ENCODE measurements at places on chromosomes 6 and 20. TPM values are rescaled to one million over a fixed set of nuclear protein-coding genes. Genes with fewer than 3 reads are reported as not detected.

DNA sequence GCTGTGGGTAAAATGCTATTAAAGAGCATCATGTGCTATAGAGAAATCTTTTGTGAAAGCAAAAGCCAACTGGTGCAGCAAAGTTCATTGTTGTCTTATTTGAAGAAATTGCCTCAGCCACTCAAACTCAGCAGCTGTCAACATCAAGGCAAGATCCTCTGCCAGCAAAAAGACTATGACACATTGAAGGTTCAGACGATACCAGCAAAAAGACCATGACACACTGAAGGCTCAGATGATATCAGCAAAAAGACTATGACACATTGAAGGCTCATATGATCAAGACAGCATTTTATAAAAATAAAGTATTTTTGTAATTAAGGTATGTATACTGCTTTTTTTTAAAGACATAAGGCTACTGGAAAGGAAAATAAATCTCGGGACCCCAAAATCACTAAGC lies 118.4 kb upstream of the RUNX2 start:
- H3K4me1 ChIP-seq = no peaks in the 10 kb centered on the region
- no peaks in the 10 kb centered on the region for H3K36me3 ChIP-seq
- H3K4me3 ChIP-seq = no peak overlapping the region
- DNase-seq = no peak

DNA sequence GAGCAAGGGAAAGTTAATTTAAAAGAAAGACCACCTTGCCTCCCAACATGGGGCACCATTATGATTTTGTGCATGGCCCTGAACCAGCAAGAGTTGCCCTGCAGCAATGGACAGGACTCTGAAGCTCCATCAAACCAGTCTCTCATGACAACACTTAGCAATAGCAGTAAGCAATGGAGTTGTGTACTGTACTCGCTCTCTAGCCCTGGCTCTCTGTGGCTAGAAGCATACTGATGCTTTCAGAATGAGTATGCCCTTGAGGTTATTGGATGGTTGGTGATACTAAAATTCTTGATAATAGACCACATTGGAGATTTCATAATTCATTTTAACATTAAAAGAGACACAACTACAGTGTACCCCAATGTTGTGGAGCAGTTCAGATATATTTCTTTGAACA lies 23.2 kb upstream of the LMBRD1 start:
- no peaks in the 10 kb centered on the region for H3K27me3 ChIP-seq
- no peak overlapping the region for H3K27ac ChIP-seq
- no peak overlapping the region for H3K4me3 ChIP-seq
- H3K4me1 ChIP-seq = no peaks in the 10 kb centered on the region
- no peaks in the 10 kb centered on the region for H3K36me3 ChIP-seq
- no peak for DNase-seq

DNA sequence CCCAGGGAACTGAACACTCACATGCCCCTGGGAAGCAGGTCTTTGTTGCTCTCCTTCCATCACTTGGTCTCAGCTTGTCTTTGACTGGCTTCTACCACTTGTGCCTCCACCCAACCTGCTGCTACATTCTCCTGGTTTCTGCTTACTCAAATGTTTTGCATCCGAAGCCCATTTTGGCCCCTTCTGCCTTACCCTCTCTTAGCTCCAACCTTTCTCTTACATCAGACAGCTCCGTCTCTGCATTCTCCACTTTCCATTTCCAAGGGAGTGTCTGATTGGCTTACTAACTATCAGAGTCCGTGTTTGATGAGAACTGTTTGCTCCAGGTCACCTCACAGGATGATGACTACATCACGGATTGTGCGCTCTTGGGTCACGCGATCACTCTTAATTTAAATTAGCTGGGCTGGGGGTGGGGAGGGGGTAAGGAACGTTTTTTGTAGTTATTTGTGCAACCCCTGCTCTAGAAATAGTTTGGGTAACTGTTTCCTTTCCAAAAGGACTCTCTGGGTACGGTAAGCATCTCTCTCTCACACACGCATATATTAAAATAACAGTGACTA lies 844 bp upstream of the ABRACL start:
- H3K36me3 ChIP-seq = no peaks in the 10 kb centered on the region
- H3K4me3 ChIP-seq = peak overlapping the region; percentile 84
- H3K27ac ChIP-seq = peak overlapping the region; percentile 87

DNA sequence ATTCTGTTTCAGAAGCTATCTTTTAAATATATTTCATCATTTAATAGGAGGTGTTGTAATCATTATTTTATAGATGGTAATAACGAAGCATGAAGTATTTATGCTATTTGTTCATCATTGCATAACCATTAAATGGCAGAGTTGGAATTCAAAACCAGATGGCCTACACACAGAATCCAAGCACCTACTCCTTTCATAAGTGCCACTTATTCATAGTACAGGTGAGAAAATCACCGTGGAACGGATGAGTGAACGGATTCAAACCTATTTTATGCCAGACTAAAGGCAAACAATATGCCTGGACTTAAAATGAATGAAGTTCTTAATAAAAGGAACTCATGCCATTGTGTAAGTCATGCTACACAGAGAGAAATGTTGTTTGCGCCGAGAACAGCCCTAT lies 397.9 kb upstream of the ADGRB3 start:
- no peaks in the 10 kb centered on the region for H3K27me3 ChIP-seq
- no peaks in the 10 kb centered on the region for H3K4me1 ChIP-seq
- H3K36me3 ChIP-seq = no peaks in the 10 kb centered on the region
- DNase-seq = no peak
- H3K27ac ChIP-seq = no peak overlapping the region
- no peak overlapping the region for H3K4me3 ChIP-seq

DNA sequence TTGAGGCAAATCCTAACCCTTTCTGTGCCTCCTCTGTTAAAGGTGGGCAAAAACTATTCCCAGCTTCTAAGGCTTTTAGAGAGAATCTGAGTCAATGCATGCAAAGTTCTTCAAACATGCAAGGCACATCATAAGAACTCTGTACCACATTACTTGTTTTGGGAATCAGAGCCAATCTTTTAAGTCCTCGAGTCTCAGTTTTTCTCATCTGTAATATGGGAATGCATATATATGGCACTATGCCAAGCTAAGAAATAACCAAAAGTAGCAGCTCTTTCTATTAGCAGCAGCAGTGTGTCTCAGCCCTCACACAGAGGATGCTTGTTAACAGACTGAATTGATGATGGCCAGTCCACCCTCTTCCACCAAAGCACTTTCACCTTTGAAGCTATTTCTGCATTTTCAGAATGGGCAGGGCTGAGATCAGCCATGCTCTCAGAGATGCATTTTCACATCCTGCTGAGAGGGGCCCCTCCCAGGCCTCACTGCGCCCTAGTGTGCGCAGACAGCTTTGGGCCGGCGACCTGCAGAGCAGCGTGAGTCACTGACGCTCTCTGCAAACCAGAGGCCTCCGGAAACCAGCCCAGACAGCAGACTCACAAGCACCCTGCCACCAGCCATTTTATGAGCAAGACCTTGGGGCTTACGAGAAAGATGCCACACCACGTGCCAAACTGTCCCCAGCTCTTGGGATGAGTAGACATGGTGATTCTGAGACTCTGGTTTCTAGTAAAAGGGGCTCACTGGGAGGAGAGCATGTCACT lies 138.0 kb downstream of the NFATC2 start:
- no peak for DNase-seq
- no peaks in the 10 kb centered on the region for H3K4me1 ChIP-seq
- no peak overlapping the region for H3K4me3 ChIP-seq
- no peaks in the 10 kb centered on the region for H3K27me3 ChIP-seq
- H3K36me3 ChIP-seq = no peaks in the 10 kb centered on the region

DNA sequence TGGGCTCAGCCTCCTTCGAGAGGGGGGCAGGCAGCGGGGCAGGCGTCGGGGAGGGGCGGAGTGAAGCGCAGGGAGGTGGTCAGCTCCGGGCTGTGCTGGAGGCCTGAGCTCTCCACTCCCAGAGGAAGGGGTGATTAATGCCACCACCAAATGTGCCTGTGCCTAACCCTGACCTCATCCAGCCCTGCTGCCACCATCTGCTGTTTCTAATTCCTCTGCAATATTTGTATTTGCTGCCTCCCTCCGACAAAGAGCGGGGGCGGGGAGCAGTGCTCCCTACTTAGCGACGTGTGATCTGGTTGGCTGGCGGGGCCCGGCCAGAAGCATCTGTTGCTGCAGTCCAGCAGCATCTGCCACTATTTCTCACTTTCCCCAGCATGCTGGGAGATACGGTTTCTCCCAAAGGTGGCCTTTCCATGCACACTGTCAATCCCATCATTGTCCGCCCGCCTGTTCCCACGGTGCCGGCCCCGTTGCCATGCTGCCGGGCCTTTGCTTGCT lies 47.0 kb downstream of the DLL1 start:
- DNase-seq = no peak
- no peak overlapping the region for H3K27ac ChIP-seq
- no peaks in the 10 kb centered on the region for H3K36me3 ChIP-seq
- H3K4me1 ChIP-seq = no peaks in the 10 kb centered on the region
- H3K27me3 ChIP-seq = no peaks in the 10 kb centered on the region

GRCh38 chr6:89350281-89350966 lies 2.1 kb downstream of the UBE2J1 start:
- H3K36me3 ChIP-seq = no peaks in the 10 kb centered on the region
- H3K4me1 ChIP-seq = peaks cover 29% of the 10 kb centered on the region
- peak overlapping the region; percentile 98 for H3K27ac ChIP-seq
- no peaks in the 10 kb centered on the region for H3K27me3 ChIP-seq
- peak overlapping the region; percentile 75 for H3K4me3 ChIP-seq
- no peak for DNase-seq

- no peaks in the 10 kb centered on the region for H3K27me3 ChIP-seq
- no peaks in the 10 kb centered on the region for H3K36me3 ChIP-seq
- H3K27ac ChIP-seq = no peak overlapping the region
- no peak for DNase-seq
Measured at GRCh38 chr6:135170849-135171248, 10.3 kb upstream of the MYB start.

DNA sequence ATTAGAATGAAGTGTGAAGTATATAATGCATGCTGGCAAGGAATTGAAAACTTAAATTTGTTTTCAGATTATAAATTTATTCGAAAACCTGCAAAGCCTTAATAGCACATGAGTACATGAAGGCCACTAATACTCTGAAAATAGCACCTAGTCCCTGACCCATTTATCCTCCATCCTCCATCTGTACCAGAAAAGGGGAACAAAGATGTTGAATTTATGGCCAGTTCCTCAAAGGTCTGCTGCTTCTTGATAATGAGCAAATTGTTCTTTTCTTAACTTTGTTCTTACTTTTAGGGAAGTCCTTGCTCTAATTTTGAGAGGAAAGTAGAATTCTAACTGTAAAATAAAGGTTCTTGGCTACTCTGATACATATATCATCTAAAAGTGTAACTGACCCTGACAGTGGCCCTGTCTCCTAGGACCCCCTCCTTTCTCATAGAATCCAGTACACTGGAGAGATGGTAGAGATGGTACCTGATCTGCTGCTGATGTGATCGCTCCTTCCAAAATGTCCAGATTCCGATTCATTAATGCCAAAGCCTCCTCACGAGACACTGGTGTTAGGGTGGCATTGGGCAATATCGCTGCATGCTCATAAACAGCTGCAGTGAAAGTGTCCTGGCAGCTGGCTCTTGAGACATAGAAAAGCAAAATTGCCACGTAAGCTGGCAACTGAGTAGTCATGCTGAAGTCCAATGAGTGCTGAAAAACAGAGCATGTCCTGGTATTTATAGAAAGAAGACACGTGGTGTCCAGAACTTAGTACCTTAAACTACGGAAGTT lies at the start of gene VNN1:
Gene VNN1, minus strand, starts transcription at position 704 of the 783 bp plus-strand sequence. Its CDS starts 20 bp downstream, at position 684.
- peak within 1 kb of the TSS; percentile 37 for H3K27ac ChIP-seq
- no peak for DNase-seq
- H3K27me3 ChIP-seq = no peaks in the 10 kb centered on the region
- no peaks in the 10 kb centered on the region for H3K4me1 ChIP-seq
- H3K4me3 ChIP-seq = no peak within 1 kb of the TSS
- no peaks in the 10 kb centered on the region for H3K36me3 ChIP-seq

DNA sequence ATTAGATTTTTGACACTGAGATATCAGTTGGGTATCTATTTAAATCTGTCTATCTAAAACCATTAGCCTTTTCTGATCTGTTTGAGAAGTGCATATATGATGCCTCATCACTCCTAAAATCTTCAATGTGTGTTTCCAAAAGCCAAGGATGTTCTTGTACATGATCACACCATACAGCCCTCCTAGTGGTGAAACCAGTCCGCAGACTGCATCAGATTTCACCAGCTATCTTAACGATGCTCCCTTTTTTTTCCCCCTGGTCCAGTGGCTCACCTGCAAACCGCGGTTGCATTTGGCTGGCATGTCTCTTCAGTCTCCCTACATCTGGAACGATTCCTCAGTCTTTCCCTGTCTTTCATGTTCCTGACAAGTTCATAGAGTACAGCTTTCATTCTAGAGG lies 4.0 kb downstream of the KIZ start:
- H3K4me1 ChIP-seq = peaks cover 20% of the 10 kb centered on the region
- H3K27me3 ChIP-seq = no peaks in the 10 kb centered on the region
- peak; percentile 34 for DNase-seq
- no peak overlapping the region for H3K27ac ChIP-seq
- peaks cover 30% of the 10 kb centered on the region for H3K36me3 ChIP-seq
- H3K4me3 ChIP-seq = no peak overlapping the region

GRCh38 chr20:45337367-45338120 lies 10.7 kb downstream of the SDC4 start:
- peaks cover 22% of the 10 kb centered on the region for H3K36me3 ChIP-seq
- H3K4me3 ChIP-seq = no peak overlapping the region
- no peaks in the 10 kb centered on the region for H3K27me3 ChIP-seq
- peak overlapping the region; percentile 97 for H3K27ac ChIP-seq

GRCh38 chr6:95846652-95847051 lies 169.1 kb upstream of the FUT9 start:
- no peaks in the 10 kb centered on the region for H3K36me3 ChIP-seq
- H3K27ac ChIP-seq = no peak overlapping the region
- H3K4me1 ChIP-seq = no peaks in the 10 kb centered on the region
- no peaks in the 10 kb centered on the region for H3K27me3 ChIP-seq

GRCh38 chr6:110728501-110728900 lies 86.8 kb downstream of the CDK19 start:
- DNase-seq = no peak
- H3K4me3 ChIP-seq = no peak overlapping the region
- H3K27ac ChIP-seq = no peak overlapping the region
- no peaks in the 10 kb centered on the region for H3K36me3 ChIP-seq
- no peaks in the 10 kb centered on the region for H3K4me1 ChIP-seq

DNA sequence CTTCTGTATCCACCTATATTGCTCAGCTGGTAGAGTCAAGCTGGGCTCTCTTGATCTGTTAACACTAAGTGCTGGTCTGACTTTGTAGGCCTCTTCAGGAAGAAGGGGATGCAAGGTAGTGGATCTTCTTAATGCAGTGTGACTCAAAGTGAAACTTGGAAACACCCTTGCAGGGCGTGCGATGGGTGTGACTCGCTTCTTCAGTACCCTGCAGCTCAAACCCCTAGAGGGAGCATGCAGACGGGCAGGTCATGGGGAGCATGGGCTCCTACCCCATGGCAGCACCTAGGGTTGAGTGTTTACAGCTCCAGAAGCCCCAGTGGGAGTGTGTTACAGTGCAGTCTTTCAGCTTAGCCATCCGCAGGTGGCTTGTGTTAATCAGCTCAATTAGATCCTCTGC lies 757 bp upstream of the SAMD3 start:
- H3K4me1 ChIP-seq = no peaks in the 10 kb centered on the region
- H3K4me3 ChIP-seq = no peak overlapping the region
- no peak overlapping the region for H3K27ac ChIP-seq
- no peaks in the 10 kb centered on the region for H3K36me3 ChIP-seq

Gene TMEM217
- total RNA-seq = 0.57 TPM

Gene WDR46
- total RNA-seq = 33.6 TPM

Gene FILIP1
- total RNA-seq = 53.3 TPM

Gene MYO6
- 12.2 TPM for total RNA-seq

Gene TREML2
- total RNA-seq = 0.66 TPM

Gene SAMD3
- not detected for total RNA-seq

Gene SNRNP48
- 9.6 TPM for total RNA-seq

Gene ZKSCAN3
- total RNA-seq = 10.4 TPM

Gene GPR63
- 1.0 TPM for total RNA-seq

Gene OPN5
- total RNA-seq = not detected

Gene HCK
- 13.7 TPM for total RNA-seq

Gene ULBP1
- total RNA-seq = not detected

Gene PLCB1
- 79.4 TPM for total RNA-seq

All from esophagus muscularis mucosa (tissue), 4 donors.